ENCODE measurements at places on chromosomes 3 and 15. TPM values are rescaled to one million over a fixed set of nuclear protein-coding genes. Genes with fewer than 3 reads are reported as not detected.
A peak's percentile ranks its signal among the peaks of the same experiment; 100 is the strongest.

- DNase-seq = no peak
Observed at GRCh38 chr15:69861331-69862171, 236.2 kb downstream of the TLE3 start.

DNA sequence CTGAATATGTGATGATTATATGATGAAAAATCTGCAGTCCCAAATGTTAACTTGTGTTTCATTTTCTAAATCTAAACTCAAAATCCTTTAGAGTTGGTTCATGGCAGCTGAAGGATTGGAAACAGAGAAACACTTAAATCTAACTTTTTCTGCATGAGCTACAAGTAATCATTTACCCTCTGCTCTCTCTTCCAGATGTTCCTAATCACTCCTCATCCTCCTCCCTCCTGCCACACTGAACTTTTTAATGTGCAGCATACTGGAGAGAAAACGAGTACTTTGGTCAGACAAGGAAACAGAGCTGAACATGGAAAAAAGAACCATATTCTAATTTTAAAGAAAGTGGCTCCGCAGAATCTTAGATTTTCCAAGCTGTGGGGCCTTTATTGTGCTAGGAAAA lies 321.2 kb upstream of the COL8A1 start:
- DNase-seq = no peak

GRCh38 chr3:155861476-155862183 lies 7.4 kb upstream of the SLC33A1 start:
- no peak for DNase-seq

DNA sequence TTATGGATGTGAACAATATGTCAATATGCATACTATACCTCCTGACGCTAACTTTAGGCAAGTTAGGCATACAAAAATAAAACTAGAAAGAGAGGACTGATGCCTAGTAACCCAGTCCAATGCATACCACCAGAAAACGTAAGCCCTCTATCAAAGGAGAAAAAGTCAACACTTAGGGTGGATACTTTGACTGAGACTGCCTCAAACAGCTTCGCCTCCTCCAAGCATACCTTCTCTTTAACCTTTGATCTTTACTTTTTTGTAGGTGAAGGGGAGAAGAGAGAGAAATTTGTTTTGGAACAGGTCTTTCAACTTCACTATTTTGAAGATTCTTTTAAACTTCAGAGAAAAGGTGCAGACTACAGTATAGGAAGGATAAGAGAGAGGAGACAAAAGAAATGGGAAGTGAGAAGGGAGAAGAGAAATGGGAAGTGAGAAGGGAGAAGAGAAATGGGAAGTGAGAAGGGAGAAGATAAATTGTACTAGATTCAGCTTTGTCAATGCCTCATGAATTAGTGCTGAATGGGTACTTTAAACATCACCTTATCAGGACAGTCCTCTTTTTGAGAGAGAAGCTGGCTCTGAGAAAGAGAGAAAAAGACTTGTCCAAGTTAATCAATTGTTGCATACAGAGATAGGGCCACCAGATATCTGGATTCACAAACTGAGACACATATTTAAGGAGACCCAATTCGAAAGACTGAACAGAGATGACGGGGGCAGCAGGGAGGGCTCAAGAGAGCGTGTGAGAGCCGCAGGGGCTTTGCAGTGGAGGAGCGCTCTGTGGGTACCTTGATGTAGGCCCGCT lies 1.0 kb downstream of the P3H2 start:
- DNase-seq = no peak

GRCh38 chr3:140206196-140207040 lies 271.4 kb downstream of the CLSTN2 start:
- no peak for DNase-seq

DNA sequence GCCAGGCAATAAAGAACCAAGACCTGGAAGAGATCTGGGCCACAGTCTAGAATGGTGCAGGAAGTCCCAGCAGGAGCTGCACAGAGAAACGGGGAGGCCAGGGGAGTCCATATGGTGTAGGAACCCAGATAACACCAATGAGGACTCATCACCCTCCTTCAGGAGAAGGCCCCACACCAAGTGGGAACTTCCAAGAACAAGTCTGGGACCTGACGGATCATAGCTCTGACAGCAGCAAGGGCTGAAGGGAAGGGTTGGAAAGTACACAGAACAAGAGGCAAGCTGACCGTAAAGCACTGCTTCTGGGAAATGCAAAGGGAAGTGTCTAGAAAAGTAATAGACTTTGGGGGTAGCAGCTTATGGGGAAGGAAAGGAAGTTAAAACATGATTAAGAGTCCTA lies 34.5 kb downstream of the ANO10 start:
- no peak for DNase-seq

DNA sequence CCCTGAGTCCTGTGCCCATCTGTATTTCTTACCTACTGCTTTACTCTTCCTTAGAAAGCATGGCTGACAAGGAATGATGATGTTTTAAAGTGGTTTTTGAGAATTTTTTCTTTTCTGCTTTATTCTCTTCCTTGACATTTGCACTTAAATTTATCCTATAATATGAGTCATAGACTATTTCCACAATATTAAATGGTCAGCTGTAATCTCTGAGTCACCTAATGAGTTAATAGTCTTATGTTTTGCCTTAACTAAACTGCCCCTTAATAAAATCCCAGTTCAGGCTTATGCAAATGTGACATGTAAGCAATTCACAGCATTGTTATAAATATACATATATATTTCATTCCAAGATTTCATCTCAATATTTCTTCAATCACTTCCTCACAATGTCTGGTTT lies 23.8 kb downstream of the MEIS2 start:
- no peak for DNase-seq

GRCh38 chr15:46297766-46298165 lies 662.9 kb downstream of the SQOR start:
- no peak for DNase-seq

DNA sequence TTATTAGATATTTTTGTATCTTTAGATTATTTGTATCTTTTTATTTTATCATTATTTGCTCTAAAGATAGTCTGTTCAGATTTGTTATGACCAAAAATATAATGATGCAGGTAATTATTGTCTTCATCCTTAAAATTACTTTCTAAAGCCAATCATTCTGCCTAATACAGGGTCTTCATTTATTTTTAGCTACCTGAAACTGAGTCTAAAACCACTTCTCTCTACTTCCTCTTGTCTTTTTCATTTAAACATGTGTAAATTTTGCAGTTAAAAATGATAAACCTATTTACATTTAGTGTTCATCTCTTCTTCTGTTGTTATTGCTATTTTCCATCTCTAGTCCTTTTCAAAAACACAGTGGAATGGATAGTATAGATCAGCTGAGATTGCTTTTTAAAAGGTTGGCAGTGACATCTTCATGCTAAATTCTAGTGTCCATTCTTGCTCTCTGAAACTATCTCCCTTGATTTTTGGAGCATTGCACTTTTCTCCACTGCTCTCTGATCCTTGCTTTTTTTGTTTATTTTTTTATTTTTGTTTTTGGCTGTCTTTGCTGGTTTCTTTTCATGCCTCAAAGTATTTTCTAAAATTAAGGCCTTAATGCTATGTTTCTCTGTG lies 91.8 kb downstream of the UBE2E2 start:
- no peak for DNase-seq

DNA sequence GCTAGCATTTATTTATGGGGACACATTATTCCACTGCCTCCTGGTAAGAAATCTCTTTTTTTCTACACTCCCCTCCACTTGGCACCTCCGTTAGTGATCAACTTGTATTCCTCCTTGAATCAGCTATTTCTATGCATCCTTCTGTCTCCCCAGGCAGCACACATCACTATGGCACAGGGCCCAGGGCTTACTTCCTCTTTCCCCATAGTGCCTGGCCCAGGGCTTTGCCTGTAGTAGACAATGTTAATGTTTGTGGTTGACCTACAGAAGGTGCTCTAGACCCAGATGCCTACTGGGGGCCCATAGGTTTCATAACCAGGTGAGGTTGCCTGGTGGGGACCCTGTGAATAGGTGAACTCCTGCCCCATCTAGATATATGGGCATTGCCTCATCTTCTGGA lies 44.9 kb downstream of the EPHB1 start:
- no peak for DNase-seq

DNA sequence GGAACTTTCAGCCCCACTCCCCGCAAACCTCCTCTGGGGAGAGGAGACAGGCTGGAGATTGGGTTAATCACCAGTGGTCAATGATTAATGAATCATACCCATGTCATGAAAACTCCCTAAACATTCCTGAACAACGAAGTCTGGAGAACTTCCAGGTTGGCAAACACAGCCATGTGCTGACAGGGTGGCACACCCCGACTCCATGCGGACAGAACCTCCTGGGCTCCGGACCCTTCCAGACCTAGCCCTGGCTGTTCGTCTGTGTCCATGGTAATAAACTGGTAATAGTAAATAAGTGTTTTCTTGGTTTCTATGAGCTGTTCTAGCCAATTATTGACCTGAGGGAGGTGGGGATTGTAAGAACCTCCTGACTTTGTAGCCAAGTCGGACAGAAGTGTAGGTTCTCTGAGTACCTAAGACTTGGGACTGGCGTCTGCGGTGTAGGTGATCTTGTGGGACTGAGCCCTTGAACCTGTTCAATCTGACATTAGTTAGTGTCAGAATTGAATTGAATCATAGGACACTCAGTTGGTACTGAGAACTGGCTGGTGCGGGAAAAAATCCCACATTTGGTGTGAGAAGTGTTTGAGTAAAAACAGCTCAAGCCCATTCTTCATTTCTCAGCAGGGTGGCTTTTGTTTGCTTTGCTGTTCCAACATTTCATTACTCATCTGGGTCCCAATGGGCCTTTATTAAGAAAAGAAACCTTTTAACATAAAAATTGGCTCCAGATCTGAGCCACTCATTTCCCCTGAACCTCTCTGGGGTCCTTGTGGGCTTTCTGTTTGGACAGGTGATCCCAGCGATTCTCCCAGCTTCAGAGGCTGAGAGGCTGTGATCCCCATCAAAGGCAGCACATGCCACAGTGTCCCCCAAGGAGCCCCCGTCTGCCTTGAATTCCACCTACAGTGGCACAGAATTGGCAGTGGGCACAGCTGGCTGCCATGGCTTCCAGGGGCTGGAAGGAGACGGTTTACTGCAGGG lies 151.0 kb downstream of the TJP1 start:
- no peak for DNase-seq

DNA sequence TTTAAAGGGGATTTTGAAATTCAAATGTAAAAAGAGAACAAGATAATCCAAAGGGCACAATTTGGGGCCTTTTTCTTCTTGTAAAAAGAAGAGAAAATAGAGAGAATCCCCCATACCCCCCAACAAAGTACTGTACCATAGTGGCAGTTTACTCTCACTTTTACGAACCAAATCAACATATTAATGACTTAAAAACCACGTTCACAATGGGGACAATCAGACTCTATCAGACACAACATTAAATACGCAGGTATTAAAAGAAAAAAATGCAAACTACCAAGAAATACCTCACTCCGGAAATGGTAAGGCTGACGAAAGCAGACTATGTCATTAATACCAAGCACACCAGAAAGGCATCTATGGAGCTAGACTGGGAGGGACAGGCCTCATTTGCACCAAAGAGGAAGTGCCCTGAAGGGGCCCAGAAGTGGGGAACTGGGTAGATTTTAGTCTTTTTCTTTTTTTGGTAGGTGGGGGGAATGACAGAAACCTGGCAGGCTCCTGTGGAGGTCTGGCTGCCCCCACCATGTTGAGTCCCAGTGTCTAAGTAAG lies 134.3 kb downstream of the TIGIT start:
- DNase-seq = no peak

GRCh38 chr3:15496341-15496664 lies 25.2 kb downstream of the COLQ start:
- no peak for DNase-seq

- peak; percentile 68 for DNase-seq
Observed at GRCh38 chr15:96330064-96330449, 443 bp upstream of the NR2F2 start.

GRCh38 chr3:183485093-183485492 lies 56.7 kb upstream of the MCF2L2 start:
- no peak for DNase-seq

GRCh38 chr3:167066977-167067786 lies 312.9 kb downstream of the ZBBX start:
- DNase-seq = no peak

The FAM81A gene
- 4.2 TPM for total RNA-seq

The UBA7 gene
- 6.0 TPM for total RNA-seq

The FBXO22 gene
- total RNA-seq = 51.9 TPM
